Upper lobe of left lung (tissue), 6 donors: ENCODE measurements at places on chromosomes 1 and 21. TPM values are rescaled to one million over a fixed set of nuclear protein-coding genes. Genes with fewer than 3 reads are reported as not detected.

- H3K27me3 ChIP-seq: no peaks in the 10 kb centered on the region
- H3K36me3 ChIP-seq: no peaks in the 10 kb centered on the region
- DNase-seq: peak; percentile 51
- peaks cover 9% of the 10 kb centered on the region for H3K4me1 ChIP-seq
These were observed 38.7 kb downstream of the COL18A1 start for GRCh38 chr21:45443595-45444181.

DNA sequence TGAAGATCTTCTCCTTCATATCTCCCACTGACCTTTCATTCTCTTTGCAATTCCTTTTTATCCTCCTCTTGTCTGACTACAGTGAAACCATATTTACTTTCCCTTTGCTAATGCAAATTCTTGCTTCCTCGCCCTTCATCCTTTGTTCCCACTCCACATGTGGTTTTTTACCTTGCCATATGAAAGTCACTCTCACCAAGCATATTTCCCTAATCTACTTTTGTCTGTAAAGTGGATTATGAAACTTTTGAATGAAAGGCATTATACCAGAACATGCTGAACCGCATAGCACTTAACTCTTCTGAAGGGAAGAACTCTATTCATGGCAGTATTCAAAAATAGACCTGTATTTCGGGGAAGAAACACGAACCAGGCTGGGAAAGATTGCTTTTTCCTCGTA is 8.0 kb upstream of the TMPRSS15 start:
- DNase-seq: no peak
- no peak overlapping the region for H3K4me3 ChIP-seq
- H3K4me1 ChIP-seq: no peaks in the 10 kb centered on the region
- H3K27ac ChIP-seq: no peak overlapping the region
- H3K27me3 ChIP-seq: no peaks in the 10 kb centered on the region

DNA sequence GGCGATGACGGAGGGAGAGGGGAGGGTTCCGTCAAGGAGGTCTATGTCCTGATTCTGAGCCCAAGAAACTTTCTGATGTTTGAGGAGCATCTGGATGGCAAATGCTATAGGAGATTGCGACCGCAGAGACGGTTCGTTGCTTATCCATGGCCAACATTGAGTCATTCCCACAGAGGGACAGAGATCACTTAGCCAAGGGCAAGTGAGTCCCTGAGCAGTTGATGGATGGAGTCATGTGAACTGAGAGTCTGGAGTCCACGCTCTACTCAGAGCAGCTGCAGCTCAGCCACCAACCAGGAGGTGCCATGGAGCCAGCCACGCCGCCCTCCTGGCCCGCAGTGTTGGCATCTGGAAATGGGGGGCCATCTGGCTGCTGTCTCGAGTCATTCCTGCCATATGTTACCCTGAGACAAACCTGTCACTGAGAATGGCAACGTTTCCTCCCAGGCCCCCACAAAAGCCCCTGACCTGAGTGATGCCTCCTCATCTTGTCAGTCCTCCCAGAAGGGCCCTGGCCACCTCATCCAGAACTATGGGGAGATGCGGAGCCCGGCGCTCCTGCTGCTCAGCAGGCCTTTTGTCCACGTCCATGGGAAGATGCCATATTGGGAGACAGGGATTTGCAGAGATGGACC is 58.6 kb downstream of the ATP5PO start:
- no peak overlapping the region for H3K27ac ChIP-seq
- no peaks in the 10 kb centered on the region for H3K4me1 ChIP-seq
- no peaks in the 10 kb centered on the region for H3K36me3 ChIP-seq
- no peaks in the 10 kb centered on the region for H3K27me3 ChIP-seq
- H3K4me3 ChIP-seq: no peak overlapping the region

- H3K27me3 ChIP-seq: no peaks in the 10 kb centered on the region
- DNase-seq: no peak
- no peak overlapping the region for H3K4me3 ChIP-seq
These were observed 12.2 kb downstream of the MORN1 start for GRCh38 chr1:2378956-2379732.

GRCh38 chr1:172637522-172637921 is 21.4 kb upstream of the FASLG start:
- no peaks in the 10 kb centered on the region for H3K4me1 ChIP-seq
- no peaks in the 10 kb centered on the region for H3K27me3 ChIP-seq
- no peak overlapping the region for H3K27ac ChIP-seq

GRCh38 chr1:228900099-228900885 is 165.0 kb downstream of the RHOU start:
- no peaks in the 10 kb centered on the region for H3K36me3 ChIP-seq
- H3K27me3 ChIP-seq: no peaks in the 10 kb centered on the region
- DNase-seq: no peak
- H3K27ac ChIP-seq: no peak overlapping the region
- H3K4me1 ChIP-seq: peaks cover 20% of the 10 kb centered on the region

DNA sequence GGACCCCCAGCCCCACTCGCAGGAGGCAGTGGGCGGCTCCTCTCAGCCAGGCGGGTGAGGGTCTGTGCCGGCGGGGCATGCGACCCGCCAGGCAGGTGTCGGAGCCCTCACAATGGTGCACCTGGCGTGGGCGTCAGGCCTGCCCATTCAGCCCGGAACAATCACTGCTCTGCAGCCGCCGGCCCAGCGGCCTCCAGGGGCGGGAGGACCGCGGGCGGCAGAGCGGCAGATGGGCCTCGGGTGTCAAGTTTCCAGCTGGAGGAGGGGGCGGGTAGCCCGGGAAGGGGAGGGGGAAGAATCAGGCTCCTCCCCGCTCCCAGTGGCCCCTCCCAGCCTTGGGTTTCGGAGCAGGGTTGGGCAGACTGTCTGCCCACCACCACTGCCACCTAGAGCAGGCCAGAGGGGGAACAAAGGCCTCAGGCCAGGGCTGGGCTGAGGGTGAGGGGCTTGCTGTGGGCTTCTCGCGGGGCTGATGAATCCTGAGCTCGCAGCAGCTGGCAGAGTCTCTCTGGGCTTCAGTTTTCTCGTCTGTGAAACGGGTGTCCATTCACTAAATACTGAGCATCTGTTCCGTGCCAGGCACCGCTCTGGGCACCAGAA is 39.5 kb upstream of the CASZ1 start:
- H3K27me3 ChIP-seq: peaks cover 4% of the 10 kb centered on the region
- no peaks in the 10 kb centered on the region for H3K36me3 ChIP-seq
- peaks cover 3% of the 10 kb centered on the region for H3K4me1 ChIP-seq
- peak overlapping the region; percentile 29 for H3K4me3 ChIP-seq

- H3K27ac ChIP-seq: peak overlapping the region; percentile 75
- no peak overlapping the region for H3K4me3 ChIP-seq
- H3K27me3 ChIP-seq: no peaks in the 10 kb centered on the region
- DNase-seq: peak; percentile 76
- H3K4me1 ChIP-seq: peaks cover 59% of the 10 kb centered on the region
These were observed 17.8 kb upstream of the TDRD10 start for GRCh38 chr1:154483941-154484803.

DNA sequence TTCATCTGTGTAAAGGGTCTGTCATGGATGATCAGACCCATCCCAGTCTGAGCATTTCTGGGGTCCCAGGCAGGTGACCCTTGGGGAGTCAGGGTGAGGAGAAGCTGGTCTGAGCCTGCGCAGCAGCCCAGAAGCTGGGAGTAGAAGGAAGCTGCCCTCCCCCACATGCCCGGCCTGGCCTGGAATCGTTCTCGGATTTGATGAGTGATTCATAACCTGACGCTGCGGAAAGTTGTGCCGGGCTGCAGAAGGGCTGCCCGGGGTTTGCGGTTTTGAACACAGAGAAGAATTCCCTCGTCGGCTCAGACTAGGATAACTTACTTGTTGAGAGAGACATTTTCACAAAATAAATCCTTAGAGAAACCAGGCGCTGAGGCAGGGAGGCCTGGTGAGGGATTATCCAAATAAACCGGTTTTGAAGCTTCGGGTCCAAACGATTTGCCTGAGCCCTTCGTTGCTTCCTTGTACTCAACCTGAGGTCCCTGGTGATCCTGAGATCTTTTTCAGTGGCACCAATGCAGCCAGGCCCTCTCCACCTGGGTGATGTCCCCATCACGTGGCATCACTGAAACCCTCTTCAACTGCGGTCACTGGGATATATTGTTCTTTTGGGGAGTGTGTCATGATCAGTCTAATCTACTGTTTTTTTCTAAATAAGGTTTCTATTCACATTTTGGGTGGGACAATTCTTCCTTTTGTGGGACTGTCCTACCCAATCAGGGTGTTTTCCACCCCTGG is 29.2 kb downstream of the EPHB2 start:
- DNase-seq: no peak
- no peaks in the 10 kb centered on the region for H3K4me1 ChIP-seq
- no peak overlapping the region for H3K27ac ChIP-seq
- no peaks in the 10 kb centered on the region for H3K27me3 ChIP-seq
- H3K36me3 ChIP-seq: no peaks in the 10 kb centered on the region
- no peak overlapping the region for H3K4me3 ChIP-seq

DNA sequence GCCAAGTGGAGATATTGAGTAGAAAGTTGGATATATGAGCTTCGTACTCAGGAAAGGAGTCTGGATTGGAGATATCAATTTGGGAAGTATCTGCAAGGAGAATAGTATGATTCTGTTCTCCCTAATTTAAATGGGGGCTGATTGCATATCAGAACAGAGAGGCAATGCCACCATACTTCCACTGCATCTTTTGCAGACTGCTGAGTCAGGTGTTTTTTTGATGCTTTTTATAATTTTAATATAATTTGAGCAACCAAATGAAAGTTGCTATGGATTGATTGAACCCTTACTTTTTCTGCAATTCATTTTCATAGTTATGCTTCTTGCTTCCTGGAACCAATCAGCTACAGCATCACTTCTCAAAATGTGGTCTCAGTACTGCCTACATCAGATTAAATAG is 590.3 kb downstream of the USP25 start:
- no peak overlapping the region for H3K27ac ChIP-seq
- no peaks in the 10 kb centered on the region for H3K27me3 ChIP-seq
- H3K4me1 ChIP-seq: no peaks in the 10 kb centered on the region
- no peak for DNase-seq
- H3K36me3 ChIP-seq: no peaks in the 10 kb centered on the region

DNA sequence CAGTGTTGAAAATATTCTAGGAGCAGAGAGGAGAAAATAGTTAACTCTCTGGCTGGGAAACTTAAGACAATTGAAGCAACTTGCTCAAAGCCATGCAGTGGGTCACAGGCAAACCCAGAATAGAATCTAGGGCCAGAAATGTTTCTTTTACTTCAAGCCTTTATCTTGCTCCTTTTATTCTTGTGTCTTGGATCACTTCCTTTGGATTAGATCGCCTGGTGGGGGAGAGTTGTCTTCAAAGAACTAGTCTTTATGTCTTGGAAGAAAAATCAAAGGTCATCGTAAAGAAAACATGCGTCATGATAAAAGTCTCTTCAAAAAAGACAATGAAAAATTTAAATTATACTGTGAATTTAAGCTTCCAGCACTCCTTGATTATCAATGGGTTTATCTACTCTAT is 493.6 kb upstream of the USP24 start:
- no peak overlapping the region for H3K4me3 ChIP-seq
- H3K36me3 ChIP-seq: no peaks in the 10 kb centered on the region
- no peak for DNase-seq
- no peak overlapping the region for H3K27ac ChIP-seq
- H3K27me3 ChIP-seq: no peaks in the 10 kb centered on the region
- H3K4me1 ChIP-seq: no peaks in the 10 kb centered on the region

DNA sequence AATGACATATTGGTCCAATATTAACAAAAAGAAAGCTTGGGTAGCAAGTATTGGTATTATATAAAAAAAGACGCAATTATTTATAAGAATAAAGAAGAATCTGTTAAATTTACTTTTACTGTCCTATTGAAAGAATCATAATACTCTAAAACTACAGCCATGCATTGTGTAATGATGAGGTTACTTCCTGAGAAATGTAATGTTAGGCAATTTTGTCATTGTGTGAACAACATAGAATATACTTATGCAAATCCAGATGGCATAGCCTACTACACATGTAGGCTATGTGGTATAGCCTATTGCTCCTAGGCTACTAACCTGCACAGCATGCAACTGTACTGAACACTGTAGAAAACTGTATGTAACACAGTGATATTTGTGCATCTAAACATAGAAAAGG is 121.2 kb upstream of the PTGFR start:
- H3K27ac ChIP-seq: no peak overlapping the region
- no peak overlapping the region for H3K4me3 ChIP-seq
- no peaks in the 10 kb centered on the region for H3K27me3 ChIP-seq

DNA sequence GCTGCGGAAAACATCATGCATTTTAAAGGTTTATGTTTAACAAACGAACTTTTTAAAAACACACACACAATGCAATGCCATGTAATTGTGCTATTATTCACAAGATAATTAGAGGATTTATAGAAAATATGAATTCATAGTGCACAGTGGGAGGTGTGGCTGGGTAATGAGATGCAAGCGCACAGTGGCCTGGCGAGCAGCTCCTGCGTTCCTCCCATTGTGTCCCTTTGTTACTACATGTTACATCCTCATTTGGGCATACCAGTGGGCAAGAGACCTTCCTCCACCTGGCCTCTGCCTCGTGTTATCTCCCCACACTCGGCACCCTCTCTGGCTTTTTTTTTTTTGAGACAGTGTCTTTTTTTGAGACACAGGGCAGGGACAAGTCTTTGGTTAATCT is 30.0 kb upstream of the TENT5B start:
- no peaks in the 10 kb centered on the region for H3K27me3 ChIP-seq
- no peak for DNase-seq
- H3K36me3 ChIP-seq: no peaks in the 10 kb centered on the region

GRCh38 chr1:178862864-178863263 is 8.0 kb downstream of the ANGPTL1 start:
- no peaks in the 10 kb centered on the region for H3K4me1 ChIP-seq
- H3K4me3 ChIP-seq: no peak overlapping the region
- no peaks in the 10 kb centered on the region for H3K36me3 ChIP-seq
- no peak overlapping the region for H3K27ac ChIP-seq
- DNase-seq: no peak

- no peaks in the 10 kb centered on the region for H3K36me3 ChIP-seq
- no peak overlapping the region for H3K4me3 ChIP-seq
- no peaks in the 10 kb centered on the region for H3K4me1 ChIP-seq
- no peak overlapping the region for H3K27ac ChIP-seq
These were observed 1033.0 kb upstream of the ADGRL2 start for GRCh38 chr1:80767711-80768110.

DNA sequence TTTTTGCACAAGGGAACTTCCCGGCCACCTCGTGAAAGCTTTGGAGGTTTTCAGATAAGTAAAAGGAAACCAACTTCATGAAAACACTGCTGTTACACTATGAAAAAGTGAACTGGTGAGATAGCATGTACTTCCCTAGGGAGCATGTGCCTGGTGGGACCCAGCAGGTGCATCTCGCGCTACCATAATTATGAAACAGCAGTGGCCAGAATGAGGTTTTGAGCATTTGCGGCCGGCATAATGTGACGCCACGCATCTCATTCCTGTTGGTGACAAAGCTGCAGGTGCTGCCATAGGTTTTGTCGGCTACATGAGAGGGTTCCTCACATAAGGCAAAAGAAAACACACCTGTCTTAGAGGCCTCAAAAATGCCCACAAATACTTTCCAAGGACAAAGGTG is 1.7 kb downstream of the KRTAP10-3 start:
- H3K4me1 ChIP-seq: no peaks in the 10 kb centered on the region
- H3K27me3 ChIP-seq: no peaks in the 10 kb centered on the region
- no peak for DNase-seq
- no peaks in the 10 kb centered on the region for H3K36me3 ChIP-seq
- no peak overlapping the region for H3K27ac ChIP-seq

GRCh38 chr1:9422911-9423505 is 116.3 kb upstream of the SLC25A33 start:
- H3K4me1 ChIP-seq: peaks cover 10% of the 10 kb centered on the region
- no peak overlapping the region for H3K4me3 ChIP-seq
- H3K27ac ChIP-seq: no peak overlapping the region

PKN2 gene
- 40.2 TPM for total RNA-seq

LPGAT1 gene
- total RNA-seq: 42.3 TPM

KIF14 gene
- total RNA-seq: 0.20 TPM

PIP5K1A gene
- 72.5 TPM for total RNA-seq

FOXD2 gene
- 0.49 TPM for total RNA-seq

CLIC6 gene
- total RNA-seq: 29.3 TPM

C1orf185 gene
- total RNA-seq: not detected

CYP4B1 gene
- total RNA-seq: 211 TPM
